ENCODE measurements at places on chromosomes 3 and 15.

- no peak for DNase-seq
Measured at GRCh38 chr3:105824129-105824528, 44.7 kb downstream of the CBLB start.

GRCh38 chr3:183650554-183650953, 15.1 kb downstream of the KLHL24 start:
- no peak for DNase-seq

- DNase-seq: no peak
Measured at GRCh38 chr15:30918366-30918765, 14.7 kb downstream of the FAN1 start.

- no peak for DNase-seq
Measured at GRCh38 chr3:45084361-45084760, 58.3 kb downstream of the CLEC3B start.
